Fibroblast of lung (primary cell): ENCODE measurements at places on chromosomes 1 and 21. TPM values are rescaled to one million over a fixed set of nuclear protein-coding genes. Genes with fewer than 3 reads are reported as not detected.

DNA sequence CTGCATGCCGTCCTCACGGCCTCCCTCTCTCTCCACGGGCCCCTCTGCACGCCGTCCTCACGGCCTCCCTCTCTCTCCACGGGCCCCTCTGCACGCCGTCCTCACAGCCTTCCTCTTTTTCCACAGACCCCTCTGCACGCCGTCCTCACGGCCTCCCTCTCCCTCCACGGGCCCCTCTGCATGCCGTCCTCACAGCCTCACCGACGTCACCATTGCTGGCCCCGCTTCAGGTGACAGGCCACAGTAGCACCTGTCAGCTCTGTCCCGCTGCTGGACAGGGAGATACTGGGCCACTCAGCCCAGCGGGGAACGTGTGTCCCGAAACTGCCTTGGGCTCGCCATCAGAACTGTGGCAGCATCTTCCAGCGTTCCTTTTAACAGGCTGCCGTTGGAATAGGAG, 82.8 kb upstream of the COL6A1 start:
- no peak for DNase-seq

- no peak for DNase-seq
Observed at GRCh38 chr1:44819196-44819607, 10.9 kb downstream of the BTBD19 start.

DNA sequence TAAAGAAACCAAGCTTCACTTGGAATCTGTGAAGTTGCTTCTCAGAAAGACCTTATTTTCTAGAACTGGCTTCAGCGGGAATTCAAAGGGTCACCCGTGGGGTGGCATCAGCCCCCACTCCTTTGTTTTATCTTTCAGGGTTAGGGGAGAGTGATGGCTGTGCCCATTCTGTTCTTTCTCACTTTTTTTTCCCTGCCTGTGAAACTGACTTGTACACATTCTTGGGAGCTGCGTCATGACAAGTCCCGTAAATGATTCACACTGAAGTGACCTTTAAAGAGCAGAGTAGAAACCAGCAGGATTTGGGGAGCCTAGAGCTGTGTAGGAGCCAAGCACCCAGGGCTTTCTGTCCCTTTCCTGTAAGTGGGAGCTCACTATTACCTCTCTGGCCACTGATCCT, 43.8 kb downstream of the SLC44A3 start:
- DNase-seq, result peak; percentile 88

RGSL1 gene
- not detected in 2 replicates for polyA plus RNA-seq

ZSCAN20 gene
- 2.0 and 3.1 TPM in 2 replicates for polyA plus RNA-seq

KMO gene
- polyA plus RNA-seq, result 0.07 TPM in 1 of 2 replicates, not detected in the other

AGBL4 gene
- polyA plus RNA-seq, result not detected in 2 replicates

PIK3R3 gene
- 4.1 and 5.4 TPM in 2 replicates for polyA plus RNA-seq

DNA sequence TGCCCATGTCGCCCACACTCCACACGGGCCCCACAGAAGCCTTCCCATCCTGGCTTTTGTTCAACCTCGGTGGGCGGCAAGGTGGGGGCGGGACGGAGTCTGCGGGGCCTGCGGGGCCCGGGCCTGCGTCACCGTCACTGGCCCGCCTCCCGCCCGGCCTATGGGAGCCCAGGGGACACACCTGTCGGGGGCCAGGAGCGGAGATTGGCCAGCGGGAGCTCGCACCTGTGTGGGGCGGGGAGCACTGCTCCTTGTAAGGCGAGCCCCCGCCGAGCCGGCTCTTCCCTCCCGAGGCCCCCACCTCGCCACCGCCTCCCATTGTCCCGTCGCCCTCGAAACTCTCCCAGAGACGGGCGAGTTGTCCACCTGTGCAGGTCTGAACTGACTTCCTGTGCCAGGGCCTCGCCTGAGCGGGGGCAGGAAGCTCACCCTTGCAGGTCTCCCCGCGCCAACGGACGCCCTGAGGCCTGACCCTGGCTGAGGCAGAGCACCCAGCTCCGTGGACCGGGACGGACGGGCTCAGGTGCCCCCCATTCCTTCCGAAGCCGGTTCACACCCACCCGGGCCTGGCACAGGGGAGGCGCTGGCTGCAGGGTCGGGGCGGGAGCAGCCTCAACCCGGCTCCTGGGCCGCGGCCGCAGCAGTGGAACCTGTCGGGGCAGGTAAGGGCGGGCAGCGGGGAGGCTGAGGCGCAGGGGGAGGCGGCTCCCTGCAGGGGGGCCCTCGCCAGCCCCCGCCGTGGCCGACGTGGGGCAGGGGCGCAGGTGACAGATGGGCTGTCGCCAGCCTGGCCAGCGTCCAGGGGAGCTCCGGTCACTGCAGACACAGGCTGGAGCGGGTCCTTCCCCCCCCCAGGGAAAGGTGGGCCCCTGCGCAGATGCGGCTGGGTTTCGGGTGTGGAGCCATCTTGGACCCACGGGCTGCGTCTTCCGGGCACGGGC, 10.8 kb upstream of the TTLL10 start:
- DNase-seq, result no peak

DNA sequence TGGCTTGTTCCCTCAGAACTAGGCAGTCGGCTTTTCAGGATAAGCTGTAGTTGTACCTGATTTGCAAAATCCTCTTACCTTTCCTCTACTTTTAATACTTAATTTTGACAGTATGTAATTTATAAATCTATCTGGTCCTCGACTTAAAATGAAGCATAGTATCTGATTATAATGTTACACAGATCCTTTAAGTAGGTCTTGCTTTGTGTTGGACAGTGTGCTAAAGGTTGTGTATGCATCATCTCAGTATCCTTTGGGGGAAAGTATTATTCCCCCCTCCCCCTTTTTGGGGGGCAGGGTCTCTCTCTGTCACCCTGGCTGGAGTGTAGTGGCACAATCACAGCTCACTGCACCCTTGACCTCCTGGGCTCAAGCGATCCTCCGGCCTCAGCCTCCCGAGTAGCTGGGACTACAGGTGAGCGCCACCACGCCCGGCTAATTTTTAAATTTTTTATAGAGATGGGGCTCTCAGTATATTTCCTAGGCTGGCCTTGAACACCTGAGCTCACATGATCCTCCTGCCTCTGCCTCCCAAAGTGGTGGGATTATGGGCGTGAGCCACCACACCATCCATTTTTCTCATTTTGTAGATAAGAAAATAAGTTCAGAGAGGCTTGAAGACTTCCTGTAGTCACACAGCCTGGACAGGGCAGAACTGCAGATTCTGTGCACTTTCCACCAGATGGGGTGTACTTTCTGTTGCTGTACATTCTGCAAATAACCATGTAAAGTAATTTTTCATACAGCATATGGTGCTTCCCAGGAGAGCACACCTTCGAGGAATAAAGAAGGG, 791 bp upstream of the STX6 start:
- DNase-seq, result no peak

CCDC190 gene
- polyA plus RNA-seq, result 0.16 and 0.36 TPM in 2 replicates

EPHA2 gene
- polyA plus RNA-seq, result 9.8 and 22.6 TPM in 2 replicates

DNA sequence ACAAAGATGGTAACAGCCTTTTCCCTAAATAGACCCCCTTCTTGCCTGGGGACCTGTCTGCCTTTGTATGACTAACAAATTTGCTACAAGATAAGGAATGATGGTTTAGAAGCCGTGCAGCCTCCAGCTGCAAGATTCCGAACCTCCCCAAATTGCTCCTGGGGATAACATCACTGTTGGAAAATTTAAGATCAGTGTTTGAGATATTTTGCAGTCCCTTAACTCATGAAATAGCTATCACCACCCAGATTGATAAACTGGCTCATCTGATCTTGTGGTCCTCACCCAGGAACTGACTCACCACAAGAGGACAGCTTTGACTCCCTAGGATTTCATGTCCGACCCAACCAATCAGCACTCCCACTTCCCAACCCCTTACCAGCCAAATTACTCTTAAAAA, 254.7 kb downstream of the USH2A start:
- no peak for DNase-seq

GRCh38 chr21:27776925-27777553, 810.2 kb upstream of the ADAMTS5 start:
- DNase-seq, result no peak

- DNase-seq, result no peak
Observed at GRCh38 chr1:39441797-39442196, 49.6 kb upstream of the BMP8A start.

MRPL24 gene
- polyA plus RNA-seq, result 67.2 and 108 TPM in 2 replicates

GRCh38 chr21:45640888-45641479, 2.5 kb upstream of the PCBP3 start:
- DNase-seq, result peak; percentile 56

C1orf56 gene
- polyA plus RNA-seq, result 1.4 and 1.5 TPM in 2 replicates

OVAAL gene
- not detected in 2 replicates for polyA plus RNA-seq

DNA sequence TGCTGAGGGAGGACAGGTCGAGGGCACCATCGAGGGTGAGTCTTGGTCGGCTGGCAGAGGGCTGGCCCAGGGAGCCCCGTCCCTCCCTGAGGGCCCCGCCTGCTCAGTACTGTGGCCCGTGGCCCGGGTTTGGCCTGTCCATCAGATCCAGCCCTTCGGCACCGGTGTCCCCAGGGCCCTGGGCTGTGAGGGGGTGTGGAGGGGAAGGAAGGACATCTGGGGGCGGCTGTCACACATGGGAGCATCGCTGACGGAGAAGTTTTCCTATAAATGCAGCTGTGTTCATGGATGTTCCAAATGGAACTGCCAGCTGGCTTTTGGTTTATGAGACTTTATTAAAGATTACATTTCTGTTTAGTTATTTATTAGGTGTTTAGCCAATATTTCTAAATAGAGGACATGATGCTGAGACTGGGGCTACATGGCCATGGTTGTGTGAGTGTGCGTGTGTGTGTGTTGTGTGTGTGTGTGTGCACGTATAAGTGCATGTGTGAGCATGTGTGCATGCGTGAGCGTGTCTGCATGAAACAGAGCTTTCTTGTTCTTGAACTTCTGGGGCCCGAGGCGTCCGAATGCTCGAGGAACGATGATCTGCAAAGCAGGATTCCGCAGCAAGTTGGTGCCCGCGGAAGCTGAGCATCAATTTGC, 54.3 kb downstream of the SLX9 start:
- DNase-seq, result peak; percentile 30

PAQR6 gene
- 0.05 and 0.17 TPM in 2 replicates for polyA plus RNA-seq

RNU1-3 gene
- polyA plus RNA-seq, result not detected in 2 replicates

DNA sequence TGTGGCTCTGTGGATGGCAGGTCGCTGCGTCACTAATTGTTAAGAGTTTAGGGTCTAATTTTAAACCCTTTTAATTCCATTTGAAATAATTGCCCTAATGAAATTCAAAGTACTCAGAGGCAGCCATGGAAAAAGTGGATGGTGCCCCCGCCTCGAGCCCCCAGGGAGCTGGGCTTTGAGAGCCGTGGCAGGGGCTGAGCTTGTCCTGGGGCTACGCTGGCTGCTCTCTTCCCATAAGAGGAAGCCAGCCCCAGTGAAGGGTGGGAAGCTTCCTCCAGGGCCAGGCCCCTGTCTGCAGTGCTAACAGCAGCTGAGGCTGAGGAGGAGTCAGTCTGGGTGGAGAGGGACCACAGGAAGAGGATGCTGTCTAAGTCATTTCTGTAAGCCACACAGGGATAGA, 315.0 kb upstream of the POU3F1 start:
- DNase-seq, result no peak

- DNase-seq, result peak; percentile 63
Observed at GRCh38 chr1:245751726-245752470, 597.1 kb downstream of the KIF26B start.

- DNase-seq, result peak; percentile 26
Observed at GRCh38 chr1:223531742-223532341, 133.7 kb downstream of the CAPN8 start.

RIIAD1 gene
- not detected in 2 replicates for polyA plus RNA-seq

ZNF648 gene
- not detected in 2 replicates for polyA plus RNA-seq

RNF186 gene
- polyA plus RNA-seq, result not detected in 2 replicates

DNA sequence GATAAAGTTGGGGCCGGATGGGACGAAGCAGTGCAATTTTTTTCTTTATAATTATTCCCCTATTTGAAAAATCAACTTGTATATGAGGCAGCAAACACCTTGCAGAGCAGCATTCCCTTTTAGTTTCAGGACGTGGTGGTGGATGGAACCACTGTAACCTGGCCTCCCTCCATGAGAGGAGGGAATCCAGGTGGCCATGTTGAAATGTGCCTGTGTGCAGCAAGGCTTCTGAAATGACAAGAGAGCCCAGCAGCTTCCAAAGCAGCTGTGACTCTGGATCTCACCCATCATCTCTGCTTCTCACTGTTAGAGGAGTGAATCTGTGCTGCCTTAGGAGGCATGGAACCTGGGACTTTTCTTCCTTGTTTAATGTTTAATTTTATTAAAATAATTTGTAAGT, 42.3 kb downstream of the NFIA start:
- DNase-seq, result no peak

TRMT13 gene
- polyA plus RNA-seq, result 9.2 and 10.4 TPM in 2 replicates

HES3 gene
- not detected in 2 replicates for polyA plus RNA-seq

- peak; percentile 83 for DNase-seq
Observed at GRCh38 chr1:109089242-109090015, 1.1 kb upstream of the TMEM167B start.

- DNase-seq, result no peak
Observed at GRCh38 chr1:56551691-56552090, 27.7 kb downstream of the PLPP3 start.

ASTN1 gene
- polyA plus RNA-seq, result 0.06 and 0.15 TPM in 2 replicates

DNA sequence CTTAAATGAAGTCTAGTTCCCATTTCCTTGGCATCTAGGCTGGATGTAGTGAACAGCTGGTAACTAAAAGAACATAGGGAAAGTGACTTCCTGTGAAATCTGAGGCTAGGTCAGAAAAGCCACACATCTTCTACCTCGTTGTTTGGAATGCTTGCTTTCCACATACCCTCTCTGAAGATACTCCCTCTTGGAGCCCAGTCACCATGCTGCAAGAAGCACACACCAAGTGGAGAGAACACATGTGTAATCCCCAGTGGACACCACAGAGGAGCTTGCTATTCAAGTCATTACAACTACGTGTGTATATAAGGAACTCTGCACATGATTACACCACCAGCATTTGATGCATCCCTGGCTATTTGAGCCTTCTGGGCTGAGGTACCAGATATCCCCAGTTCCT, 125.9 kb downstream of the RGS21 start:
- peak; percentile 6 for DNase-seq

DNA sequence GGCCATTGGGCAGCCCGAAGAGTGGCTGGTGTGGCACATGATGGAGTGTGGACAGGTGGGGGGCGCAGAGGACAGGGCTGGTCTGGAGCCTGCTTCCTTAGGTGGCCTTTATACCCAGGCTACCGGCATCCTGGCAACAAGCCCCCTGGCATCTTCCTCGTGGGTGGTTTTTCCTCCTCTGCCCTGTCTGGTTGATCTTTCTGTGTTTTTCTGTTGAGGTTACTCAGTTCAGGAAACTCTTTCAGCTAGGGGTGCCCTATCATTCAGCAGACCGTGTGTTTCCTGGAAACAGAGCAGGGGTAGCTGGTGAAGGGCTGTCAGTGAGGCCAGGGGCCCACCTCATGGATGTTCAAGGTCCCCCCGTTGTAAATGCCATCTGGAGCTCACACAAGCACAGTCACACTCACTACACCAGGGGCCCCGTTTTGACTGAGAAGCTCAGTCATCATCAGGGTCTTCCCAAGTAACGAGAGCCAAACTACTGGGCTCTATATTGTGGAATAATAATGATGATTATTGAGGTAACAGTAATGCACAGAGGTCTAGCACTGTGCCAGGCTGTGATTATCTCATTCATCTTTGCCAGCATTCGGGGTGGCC, at the start of gene KRTAP12-4:
TSS of gene KRTAP12-4 (minus strand) at position 84 of the 600 bp plus-strand sequence. CDS start at position 39, 45 bp downstream.
- no peak for DNase-seq

IFI44L gene
- polyA plus RNA-seq, result 0.52 and 0.59 TPM in 2 replicates

GRCh38 chr1:152546704-152547103, 19.9 kb downstream of the LCE3E start:
- DNase-seq, result no peak

GRCh38 chr21:44508711-44509445, 31.1 kb downstream of the KRTAP10-1 start:
- no peak for DNase-seq

GRCh38 chr1:2050793-2051682, 827 bp downstream of the PRKCZ start:
- DNase-seq, result no peak

FHL3 gene
- 14.7 and 25.0 TPM in 2 replicates for polyA plus RNA-seq

FMN2 gene
- 8.0 and 15.2 TPM in 2 replicates for polyA plus RNA-seq
